Stomach (tissue), 19 donors: ENCODE measurements at places on chromosomes 7 and 10. TPM values are rescaled to one million over a fixed set of nuclear protein-coding genes. Genes with fewer than 3 reads are reported as not detected.

GRID1 gene
- not detected for total RNA-seq

FAM25G gene
- not detected for total RNA-seq

SPDYE6 gene
- not detected for total RNA-seq

KCNIP2 gene
- total RNA-seq = 2.4 TPM

MKX gene
- not detected for total RNA-seq

HOXA6 gene
- total RNA-seq = not detected

LIPM gene
- total RNA-seq = not detected

ZNF467 gene
- total RNA-seq = not detected

ELFN1 gene
- 0.55 TPM for total RNA-seq

NRG3 gene
- not detected for total RNA-seq

SFRP4 gene
- total RNA-seq = not detected

TAF6 gene
- 27.1 TPM for total RNA-seq

ZNF425 gene
- under 0.01 TPM for total RNA-seq

FEZF1 gene
- not detected for total RNA-seq

SNX8 gene
- total RNA-seq = 7.7 TPM

PNLIPRP1 gene
- not detected for total RNA-seq

CARD11 gene
- total RNA-seq = 6.2 TPM

EPHB6 gene
- total RNA-seq = 5.4 TPM

TACR2 gene
- 5.7 TPM for total RNA-seq

PTPRN2 gene
- total RNA-seq = 35.8 TPM

GNAT3 gene
- not detected for total RNA-seq

MSMB gene
- 41.6 TPM for total RNA-seq

GCK gene
- total RNA-seq = not detected

COBL gene
- 79.9 TPM for total RNA-seq

DBF4 gene
- 29.9 TPM for total RNA-seq

EBLN1 gene
- total RNA-seq = not detected

FAM237B gene
- total RNA-seq = not detected

CFTR gene
- not detected for total RNA-seq
